ENCODE measurements at places on chromosomes 4 and X.

- DNase-seq: no peak
These were observed 24.0 kb upstream of the GBA3 start for GRCh38 chr4:22668702-22669101.

DNA sequence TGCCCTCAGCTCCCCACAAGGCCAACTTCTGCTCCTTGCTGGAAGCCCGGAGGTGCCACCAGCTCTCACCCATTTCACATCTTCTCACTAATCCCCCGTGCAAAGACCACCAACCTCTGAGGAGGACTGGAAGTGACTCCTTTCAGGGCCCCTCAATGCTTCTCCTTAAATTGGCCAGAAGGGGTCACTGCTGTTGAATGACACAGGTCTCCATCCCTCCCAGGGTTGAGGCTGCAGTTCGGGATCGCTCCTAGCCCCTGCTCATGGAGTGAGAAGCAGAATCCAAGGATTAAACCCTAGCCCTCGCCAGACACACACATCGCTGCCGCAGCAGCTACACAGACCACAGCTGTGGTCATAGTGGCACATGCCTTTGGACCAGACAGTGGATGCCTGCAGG lies 279.5 kb upstream of the TAPT1 start:
- DNase-seq: no peak

DNA sequence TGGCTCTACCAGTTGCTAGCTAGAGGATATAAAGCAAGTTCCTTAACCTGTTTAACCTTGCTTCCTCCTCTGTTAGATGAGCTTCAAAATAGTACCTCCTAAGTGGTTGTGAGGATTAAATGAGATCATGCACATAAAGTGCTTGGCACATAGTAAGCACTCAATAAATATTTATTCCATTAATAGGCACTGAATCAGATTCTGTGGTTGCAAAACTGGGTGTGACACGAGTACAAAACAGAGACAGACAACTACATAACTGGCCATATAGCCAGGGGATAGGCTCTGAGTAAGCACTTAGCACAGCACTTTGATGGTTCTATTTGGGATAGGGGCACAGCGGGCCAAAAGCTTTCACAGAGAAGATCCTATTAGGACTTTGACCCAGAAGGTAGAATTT lies 150.3 kb downstream of the RELL1 start:
- no peak for DNase-seq

DNA sequence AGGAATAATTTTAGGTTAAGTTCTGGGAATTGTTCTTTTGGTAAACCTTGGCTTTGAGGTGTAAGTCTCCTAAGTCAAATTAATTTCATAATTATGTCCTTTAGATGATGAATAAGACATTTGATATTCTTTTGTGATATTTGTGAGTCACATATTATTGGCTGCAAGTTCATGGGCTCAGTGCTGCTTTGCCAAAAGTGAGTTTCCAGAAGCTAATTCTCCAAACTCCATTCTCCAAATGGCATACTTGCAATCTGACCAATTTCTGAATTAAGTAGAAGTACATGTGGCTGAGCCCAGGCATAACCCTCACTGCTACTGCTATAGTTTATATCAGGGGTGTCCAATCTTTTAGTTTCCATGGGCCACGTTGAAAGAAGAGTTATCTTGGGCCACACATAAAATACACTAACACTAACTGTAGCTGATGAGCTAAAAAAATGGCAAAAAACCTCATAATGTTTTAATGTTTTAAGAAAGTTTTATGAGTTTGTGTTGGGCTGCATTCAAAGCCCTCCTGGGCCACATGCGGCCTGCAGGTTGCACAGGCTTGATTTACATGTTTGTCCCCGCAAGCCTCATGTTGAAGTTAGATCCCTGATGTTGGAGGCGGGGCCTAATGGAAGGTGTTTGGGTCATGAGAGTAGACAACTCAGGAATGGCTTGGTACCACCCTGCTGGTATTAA lies 196.1 kb downstream of the ZNF330 start:
- no peak for DNase-seq

DNA sequence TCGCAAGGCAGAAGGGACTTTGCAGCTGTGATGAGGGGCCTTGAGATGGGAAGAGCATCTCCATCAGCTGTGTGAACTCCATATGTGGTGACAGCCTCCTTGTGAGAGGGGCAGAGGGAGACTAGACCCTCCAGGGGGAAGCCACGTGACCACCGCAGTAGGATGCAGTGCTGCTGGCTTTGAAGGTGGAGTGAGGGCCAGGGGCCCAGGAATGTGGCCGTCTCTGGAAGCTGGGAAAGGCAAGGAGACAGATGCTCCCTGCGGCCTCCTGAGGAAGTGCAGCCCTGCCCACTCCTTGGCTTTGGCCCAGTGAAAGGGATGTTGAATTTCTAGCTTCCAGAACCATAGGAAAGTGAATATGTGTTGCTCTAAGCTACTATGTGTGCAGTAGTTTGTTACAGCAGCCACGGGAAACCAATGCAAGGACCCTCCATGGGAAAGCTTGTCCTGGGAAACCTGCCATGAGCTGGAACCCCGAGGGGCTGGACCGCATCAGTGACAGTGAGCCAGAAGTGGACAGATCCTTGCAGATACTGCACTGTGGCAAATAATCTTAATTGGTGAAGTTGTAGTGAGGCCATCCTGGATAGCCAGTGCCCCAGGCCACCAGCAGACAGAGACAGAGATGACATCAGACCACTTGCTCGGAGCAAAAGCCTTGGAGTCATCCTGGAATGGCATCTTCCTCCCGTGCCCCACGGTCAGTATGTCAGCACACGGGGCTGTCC lies 35.4 kb upstream of the SORCS2 start:
- no peak for DNase-seq

GRCh38 chr4:119683518-119683917 lies 54.9 kb upstream of the PDE5A start:
- DNase-seq: no peak

- peak; percentile 74 for DNase-seq
These were observed 4.8 kb downstream of the FLNA start for GRCh38 chrX:154369449-154370299.

DNA sequence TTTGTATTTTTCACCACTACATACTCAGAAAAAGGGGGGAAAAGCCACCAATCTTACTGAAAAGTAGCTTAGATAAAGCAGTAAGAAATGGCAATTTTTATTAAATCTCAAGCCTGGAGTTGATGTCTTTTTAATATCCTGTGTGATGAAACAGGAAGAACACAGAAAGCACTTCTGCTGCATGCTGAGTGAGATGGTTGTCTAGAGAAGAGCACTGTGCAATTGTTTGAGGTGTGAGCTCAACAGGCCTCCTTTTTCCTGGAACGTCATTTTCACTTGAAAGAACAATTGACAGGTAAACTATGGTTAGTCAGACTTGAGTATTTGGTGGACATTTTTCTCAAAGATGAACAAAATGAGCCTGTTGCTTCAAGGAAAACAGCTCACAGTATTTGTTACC lies 73.9 kb downstream of the RTL5 start:
- DNase-seq: no peak

DNA sequence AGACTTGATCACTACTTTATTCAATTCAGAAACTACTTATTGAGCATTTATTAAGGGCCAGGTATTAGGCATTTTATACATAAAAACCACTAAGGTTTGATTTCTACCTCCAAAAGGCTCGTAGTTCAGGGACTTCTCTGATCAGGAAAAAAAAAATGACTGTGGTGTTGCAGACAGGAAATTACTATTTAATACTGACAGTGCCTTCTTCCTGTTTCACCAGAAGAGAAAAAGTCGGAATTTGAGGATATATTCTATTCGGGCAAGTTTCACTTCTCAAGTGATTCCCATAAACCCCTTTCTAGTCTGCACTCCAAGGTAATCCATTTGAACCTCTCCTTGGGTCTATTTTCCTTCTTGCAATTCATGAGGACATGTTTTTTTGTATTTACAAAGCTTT lies 15.3 kb upstream of the TASL start:
- no peak for DNase-seq

- no peak for DNase-seq
These were observed 58.5 kb downstream of the SLC2A9 start for GRCh38 chr4:9962611-9963314.

- no peak for DNase-seq
These were observed 14.9 kb upstream of the MAB21L2 start for GRCh38 chr4:150567070-150567469.

DNA sequence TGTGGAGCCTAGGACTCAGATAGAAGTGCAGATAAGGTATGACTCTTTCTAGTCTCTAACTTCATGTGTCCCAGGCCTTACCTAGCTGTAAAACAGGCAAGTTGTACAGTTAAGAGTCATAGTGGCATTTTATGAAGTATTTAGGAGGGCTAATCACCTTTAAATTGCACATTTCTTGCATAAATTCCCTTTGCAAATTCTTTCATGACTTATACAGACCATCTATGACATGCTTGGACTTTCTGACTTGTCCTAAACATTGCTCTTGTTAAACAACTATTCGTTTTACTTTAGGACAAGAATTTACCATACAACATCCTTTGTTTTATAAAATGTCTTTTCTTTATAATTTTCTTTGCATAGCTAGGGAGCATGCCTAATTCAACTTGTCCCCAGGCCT lies 7.8 kb upstream of the RRAGB start:
- no peak for DNase-seq

All from stimulated activated CD4-positive, alpha-beta T cell treated with anti-CD3 and anti-CD28 coated beads, Interleukin-15, amount 100 ng/mL, for 24 hours (primary cell).